ENCODE measurements at places on chromosomes 5 and 9.

- DNase-seq = no peak
Observed at GRCh38 chr5:125129151-125129806, 382.8 kb upstream of the ZNF608 start.

- DNase-seq = no peak
Observed at GRCh38 chr9:115211413-115212124, 93.6 kb upstream of the TNC start.

DNA sequence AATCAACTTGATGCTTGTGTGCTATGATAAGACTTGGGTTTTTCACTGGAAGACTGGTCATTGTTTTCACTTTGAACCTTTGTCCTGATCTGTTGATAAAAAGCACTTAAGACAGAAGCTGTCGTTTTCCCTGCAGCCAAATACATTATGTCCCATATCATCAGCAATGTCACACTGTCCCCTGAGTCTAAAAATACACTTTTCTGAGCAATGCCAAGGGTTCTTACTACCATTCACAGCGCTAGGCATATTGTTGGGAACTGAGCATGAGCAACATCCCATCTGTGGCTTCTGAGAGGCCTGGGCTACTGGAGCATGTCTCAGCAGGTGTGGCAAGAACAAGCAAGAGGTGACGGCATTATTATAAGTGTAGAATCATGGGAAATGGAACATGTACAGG lies 81.8 kb downstream of the SEMA6A start:
- DNase-seq = no peak

- no peak for DNase-seq
Observed at GRCh38 chr5:121164632-121165031, 687.0 kb upstream of the FTMT start.

GRCh38 chr5:41334221-41334620 lies 120.9 kb upstream of the C6 start:
- DNase-seq = no peak

GRCh38 chr5:146620669-146621051 lies 104.7 kb upstream of the GPR151 start:
- DNase-seq = no peak

- DNase-seq = peak; percentile 20
Observed at GRCh38 chr5:33824516-33825195, 67.1 kb downstream of the ADAMTS12 start.

DNA sequence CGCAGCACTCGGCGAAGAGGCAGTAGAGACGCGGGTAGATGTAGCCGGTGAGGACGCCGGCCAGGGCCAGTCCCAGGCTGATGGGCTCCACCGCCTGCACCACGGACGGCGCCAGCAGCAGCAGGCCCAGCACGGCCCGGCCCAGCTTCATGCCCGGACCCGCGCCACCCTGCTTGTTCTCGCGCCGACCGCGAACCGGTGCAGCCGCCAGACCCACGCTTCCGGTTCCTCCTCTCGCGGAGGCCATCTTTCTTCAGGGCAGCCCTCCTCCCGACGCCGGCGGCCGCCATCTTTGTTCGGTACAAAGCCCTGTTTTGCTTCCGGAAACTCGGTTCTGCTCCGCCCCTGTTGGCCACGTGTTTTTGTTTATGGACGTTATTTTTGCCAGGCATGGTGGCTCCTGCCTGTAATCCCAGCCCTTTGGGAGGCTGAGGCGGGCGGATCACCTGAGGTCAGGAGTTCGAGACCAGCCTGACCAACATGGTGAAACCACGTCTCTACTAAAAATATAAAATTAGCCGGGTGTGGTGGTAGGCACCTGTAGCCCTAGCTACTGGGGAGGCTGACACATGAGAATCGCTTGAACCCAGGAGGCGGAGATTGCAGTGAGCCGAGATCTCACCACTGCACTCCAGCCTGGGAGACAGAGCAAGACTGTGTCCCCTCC lies at the start of gene TOR1A:
Gene TOR1A, minus strand, starts transcription at position 202 of the 667 bp plus-strand sequence. Its CDS starts 51 bp downstream, at position 151.
- DNase-seq = peak; percentile 91

- DNase-seq = no peak
Observed at GRCh38 chr9:99445371-99445891, 223.3 kb downstream of the SEC61B start.

GRCh38 chr9:13436591-13436990 lies 157.1 kb upstream of the MPDZ start:
- no peak for DNase-seq

DNA sequence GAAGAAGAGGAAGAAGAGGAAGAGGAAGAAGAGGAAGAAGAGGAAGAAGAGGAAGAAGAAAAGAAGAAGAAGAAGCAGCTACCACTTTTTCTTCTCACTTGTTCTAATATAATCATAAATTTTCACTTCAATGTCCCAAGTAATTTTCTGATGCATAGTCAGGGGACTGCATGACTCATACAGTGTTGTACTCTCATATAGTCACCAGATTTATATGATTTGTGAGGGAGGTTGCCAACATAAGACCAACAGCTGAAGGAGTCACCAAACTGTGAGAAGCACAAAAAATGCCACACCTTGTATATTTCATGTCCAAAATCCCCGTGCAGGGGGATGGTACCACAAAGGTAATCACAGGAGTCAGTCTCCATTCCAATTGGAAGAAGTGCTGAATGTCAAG lies 32.7 kb upstream of the DMRTA1 start:
- no peak for DNase-seq

DNA sequence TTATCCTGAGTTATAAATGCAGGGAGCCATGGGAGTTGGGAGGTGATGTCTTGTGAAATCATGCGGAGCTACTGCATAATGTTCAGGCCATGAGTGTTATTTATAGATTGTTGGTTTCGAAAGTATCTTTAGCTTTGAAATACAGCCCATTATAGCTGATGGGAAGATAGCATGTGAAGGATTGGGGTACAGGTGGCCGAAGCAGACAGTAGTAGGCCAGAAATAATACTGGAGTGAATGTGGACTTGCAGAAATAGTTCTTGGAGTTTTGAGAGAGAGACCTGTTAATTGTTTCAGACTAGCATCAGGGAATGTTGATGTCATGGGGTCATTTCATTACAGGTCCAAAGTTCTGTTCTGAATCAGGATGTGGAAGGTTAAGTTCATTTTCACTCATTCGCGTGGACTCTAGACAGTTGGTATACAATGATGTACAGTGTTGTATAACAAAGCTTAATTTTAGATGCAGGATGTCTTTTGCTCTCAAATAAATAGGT lies 3.8 kb downstream of the ATP6V1G1 start:
- DNase-seq = no peak

GRCh38 chr5:123549256-123549904 lies 37.4 kb downstream of the CSNK1G3 start:
- DNase-seq = peak; percentile 64

- no peak for DNase-seq
Observed at GRCh38 chr5:7849681-7850394, 1.1 kb downstream of the CFAP90 start.

DNA sequence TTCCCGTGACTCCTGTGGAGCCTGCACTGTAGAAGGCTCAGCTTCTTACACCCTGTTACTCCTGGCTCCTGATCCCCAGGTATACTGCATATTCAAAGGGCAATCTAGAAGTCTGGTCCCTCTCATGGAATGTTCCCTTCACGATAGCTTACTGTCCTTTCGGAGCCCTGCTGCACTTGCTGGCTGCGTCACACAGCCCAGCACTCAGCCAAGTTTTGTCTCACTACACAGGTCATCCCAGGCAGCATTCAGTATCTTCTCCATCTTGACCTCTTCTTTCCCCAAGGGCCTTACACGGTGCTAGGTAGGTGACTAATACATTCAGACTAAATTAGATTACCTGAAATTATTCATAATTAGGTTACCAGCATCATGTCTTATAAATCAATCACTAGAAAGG lies 123.7 kb downstream of the WDR41 start:
- DNase-seq = no peak

- no peak for DNase-seq
Observed at GRCh38 chr5:55983986-55984385, 10.8 kb downstream of the IL6ST start.

GRCh38 chr9:36437790-36438189 lies 37.7 kb upstream of the RNF38 start:
- DNase-seq = no peak

DNA sequence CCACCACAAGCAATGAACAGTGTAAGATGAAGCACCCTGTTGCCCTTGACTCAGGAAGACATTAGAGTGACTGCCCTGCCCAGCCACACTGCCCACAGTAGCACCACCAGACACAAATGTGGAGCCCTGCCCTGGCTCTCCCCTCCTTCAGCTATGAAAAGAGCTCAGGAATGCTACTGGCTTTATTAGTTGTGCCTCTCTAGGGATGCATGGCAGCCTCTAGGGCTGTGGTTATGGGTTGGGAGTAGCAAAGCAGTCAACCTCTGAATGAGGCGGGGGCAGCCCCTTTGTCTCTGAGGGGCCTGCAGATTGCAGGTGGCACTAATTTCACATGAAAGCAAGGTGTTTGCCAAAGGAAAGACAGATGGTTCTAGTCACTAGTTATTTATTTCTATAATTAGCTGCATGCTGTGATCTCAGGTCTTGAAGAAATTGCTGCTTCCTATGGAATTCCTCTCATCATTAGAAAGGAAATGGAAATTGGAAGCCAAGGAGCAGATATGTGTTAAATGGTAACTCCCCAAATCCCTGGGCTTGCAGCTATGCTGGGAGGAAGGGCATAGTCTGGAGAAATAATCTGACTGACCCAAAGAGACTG lies 259.4 kb downstream of the TLR4 start:
- no peak for DNase-seq

- DNase-seq = no peak
Observed at GRCh38 chr9:129368444-129368978, 190.4 kb upstream of the IER5L start.

DNA sequence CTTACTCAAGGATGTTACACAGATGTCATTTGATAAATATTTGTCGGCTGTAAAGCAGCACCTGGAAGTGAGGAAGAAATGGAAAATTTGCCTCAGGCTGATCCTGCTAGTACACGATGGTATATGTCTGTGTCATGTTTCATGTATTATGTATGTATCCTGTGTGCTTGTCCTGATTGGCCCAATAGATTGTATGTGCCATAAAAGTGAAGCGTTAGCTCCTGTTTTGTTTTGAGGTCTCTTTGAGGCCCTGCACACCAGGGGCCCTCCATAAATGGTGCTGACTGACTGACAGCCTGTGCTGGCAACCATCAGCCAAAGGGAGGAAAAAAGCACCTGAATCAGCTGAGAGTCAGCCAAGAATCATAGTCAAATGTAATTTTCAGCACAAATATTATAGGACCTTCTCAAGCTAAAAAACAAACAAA lies 11.8 kb upstream of the LNPEP start:
- DNase-seq = no peak

- no peak for DNase-seq
Observed at GRCh38 chr9:98164912-98165311, 27.5 kb downstream of the CORO2A start.

DNA sequence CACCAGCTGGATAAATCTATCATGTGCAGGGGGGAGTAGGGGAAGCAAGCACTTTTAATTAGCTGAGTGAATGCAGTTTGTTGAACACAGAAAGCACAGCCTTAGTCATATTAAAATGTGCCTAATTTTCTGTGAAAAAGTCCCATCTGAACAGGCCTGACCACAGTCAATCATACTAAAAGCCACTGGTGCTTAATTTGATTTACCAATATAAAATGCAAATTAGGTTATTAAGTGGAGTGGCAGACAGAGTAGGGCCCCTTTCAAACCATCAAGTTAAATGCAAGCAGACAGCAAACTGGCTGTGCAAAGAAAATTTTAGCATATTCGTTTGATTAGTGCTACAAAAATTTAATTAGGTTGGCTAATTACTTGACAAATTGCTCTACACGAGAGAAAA lies 176.1 kb downstream of the ISL1 start:
- DNase-seq = no peak

DNA sequence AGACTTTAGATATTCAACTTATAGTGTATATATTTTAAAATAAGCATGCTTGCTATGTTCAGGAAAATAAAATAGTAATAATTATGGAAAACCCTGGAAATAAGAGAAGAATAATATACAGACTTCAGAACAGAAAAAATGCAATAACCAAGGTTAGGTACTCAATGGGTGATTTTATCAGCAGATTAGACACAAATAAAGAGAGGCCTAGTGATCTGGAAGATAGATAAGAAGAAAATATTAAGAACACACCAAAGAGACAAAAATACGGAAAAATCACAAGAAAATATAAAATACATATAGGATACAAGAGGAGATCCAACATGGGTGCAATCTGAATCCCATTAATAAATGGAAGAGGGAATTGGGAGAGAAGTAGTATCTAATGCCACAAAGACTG lies 1348.5 kb upstream of the WWC1 start:
- DNase-seq = no peak

- no peak for DNase-seq
Observed at GRCh38 chr5:142104491-142104890, 4.1 kb upstream of the NDFIP1 start.

GRCh38 chr9:1522219-1522767 lies 472.1 kb downstream of the DMRT2 start:
- no peak for DNase-seq

DNA sequence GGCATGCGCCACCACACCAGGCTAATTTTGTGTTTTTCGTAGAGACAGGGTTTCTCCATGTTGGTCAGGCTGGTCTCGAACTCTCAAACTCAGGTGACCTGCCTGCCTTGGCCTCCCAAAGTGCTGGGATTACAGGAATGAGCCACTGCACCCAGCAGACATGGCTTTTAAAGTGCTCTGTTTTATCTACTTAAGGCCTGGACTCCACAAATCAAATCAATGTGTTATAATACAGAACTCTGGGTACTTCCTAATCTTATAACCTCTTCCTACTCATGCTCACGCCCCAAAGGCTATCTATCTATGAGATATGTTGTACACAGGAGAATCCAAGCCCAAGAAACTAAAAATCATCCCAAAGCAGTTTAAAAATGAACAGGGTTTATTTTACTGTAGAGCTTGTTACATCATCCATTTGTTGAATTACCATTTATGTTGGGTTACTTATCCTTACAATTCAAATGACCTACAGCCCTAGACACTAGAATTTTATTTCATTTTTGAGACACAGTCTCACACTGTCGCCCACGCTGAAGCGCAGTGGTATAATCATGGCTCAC lies 155.1 kb downstream of the EFNA5 start:
- no peak for DNase-seq

GRCh38 chr5:150289551-150290390 lies at the start of gene CAMK2A:
Gene CAMK2A (minus strand): TSS chr5:150289773. CDS start chr5:150289625, 148 bp downstream.
- no peak for DNase-seq

DNA sequence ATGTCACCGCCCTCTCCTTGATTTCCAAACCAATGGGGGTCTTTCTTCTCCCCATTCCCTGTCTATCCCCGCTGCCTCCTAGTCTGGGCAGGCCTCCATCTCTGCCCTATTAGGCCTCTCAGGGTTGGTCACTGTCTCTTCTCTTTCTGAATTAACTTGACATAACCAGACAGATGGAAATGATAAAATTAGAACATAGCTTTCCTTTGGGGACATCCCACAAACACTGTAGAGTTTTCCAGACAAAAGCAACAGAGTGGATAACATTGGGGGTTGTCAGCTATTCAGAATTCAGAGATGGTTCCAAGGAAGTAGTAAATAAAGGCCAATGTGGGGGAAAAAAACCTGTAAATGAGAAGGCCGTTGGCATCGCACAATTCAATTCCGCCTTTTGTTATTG lies 24.7 kb downstream of the LHX6 start:
- DNase-seq = no peak

- DNase-seq = no peak
Observed at GRCh38 chr5:90161414-90161813, 248.1 kb downstream of the CETN3 start.

- no peak for DNase-seq
Observed at GRCh38 chr9:86185872-86186271, 73.6 kb downstream of the C9orf153 start.
